ENCODE measurements at places on chromosomes 6 and 20. TPM values are rescaled to one million over a fixed set of nuclear protein-coding genes. Genes with fewer than 3 reads are reported as not detected.

GRCh38 chr20:16476032-16476431 is 97.2 kb downstream of the KIF16B start:
- no peak overlapping the region for H3K4me3 ChIP-seq
- no peaks in the 10 kb centered on the region for H3K36me3 ChIP-seq
- no peak overlapping the region for H3K27ac ChIP-seq
- DNase-seq: no peak
- no peaks in the 10 kb centered on the region for H3K4me1 ChIP-seq

The EDN1 gene
- total RNA-seq: 0.53 TPM

- peaks cover 38% of the 10 kb centered on the region for H3K4me1 ChIP-seq
- H3K27ac ChIP-seq: peak overlapping the region; percentile 78
- peak overlapping the region; percentile 96 for H3K4me3 ChIP-seq
- DNase-seq: peak; percentile 17
- H3K27me3 ChIP-seq: no peaks in the 10 kb centered on the region
- no peaks in the 10 kb centered on the region for H3K36me3 ChIP-seq
Observed at GRCh38 chr6:27865850-27866356, 46.3 kb downstream of the OR2B2 start.

- H3K4me3 ChIP-seq: no peak overlapping the region
- H3K36me3 ChIP-seq: no peaks in the 10 kb centered on the region
- no peak for DNase-seq
Observed at GRCh38 chr6:163955096-163955495, 540.6 kb downstream of the QKI start.

DNA sequence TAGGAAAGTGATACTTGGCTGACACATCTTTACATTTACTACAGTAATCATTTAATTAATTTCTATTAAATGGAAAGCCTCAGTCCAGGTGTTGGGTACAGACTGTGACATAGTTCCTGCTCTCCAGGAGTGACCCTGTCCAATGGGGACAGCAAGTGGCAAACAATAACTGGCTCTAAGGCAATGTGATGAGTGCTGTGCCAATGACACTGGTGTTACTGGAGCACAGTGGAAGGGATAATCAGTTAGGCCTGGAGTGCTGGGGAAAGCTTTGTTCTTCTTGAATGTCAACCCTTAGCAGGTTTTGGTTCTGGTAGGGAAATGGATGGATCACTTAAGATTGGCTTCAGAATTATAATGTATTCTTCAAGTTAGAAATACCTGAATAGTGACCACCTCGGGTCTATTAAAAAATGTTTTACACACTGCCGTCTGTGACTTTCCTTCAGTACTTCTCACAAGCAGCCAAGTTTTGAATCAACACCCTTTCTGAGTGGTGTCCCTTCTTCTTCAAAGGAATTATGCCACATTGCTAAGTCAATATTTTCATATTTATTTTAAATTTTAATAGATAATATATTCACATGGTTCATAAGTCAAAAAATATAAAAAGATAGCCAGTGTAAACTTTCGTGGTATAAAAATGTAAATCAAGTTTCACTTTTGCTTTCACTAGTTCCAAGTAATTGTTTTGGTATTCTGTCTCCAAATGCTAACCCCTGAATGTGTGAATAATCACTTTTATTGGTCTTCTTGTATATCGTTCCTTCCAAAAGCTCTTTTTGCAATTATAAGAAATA is 9.6 kb downstream of the CMTR1 start:
- peak overlapping the region; percentile 84 for H3K27ac ChIP-seq
- peaks cover 16% of the 10 kb centered on the region for H3K36me3 ChIP-seq
- DNase-seq: no peak
- H3K4me1 ChIP-seq: peaks cover 9% of the 10 kb centered on the region
- H3K4me3 ChIP-seq: no peak overlapping the region
- no peaks in the 10 kb centered on the region for H3K27me3 ChIP-seq

DNA sequence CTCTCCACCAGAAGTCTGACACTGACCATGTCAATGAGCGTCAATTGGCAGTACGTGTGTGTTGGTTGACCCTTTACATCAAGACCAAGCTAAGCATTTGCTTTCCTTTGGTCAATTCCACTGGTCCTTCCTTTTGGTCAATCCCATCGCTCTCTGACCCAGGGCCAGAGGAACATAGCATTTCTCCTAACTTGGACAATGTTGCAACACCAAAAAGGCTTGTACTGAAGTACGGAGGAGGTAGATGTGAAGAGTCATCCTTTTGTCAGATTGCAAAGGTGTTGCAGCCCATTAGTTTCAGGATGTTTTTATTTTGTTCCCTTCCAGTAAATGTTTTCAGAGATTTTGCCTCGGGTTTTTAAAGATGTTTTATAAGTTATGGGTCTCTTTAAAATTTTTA is 24.6 kb downstream of the EDN1 start:
- no peaks in the 10 kb centered on the region for H3K36me3 ChIP-seq
- DNase-seq: no peak
- H3K27me3 ChIP-seq: no peaks in the 10 kb centered on the region
- no peak overlapping the region for H3K27ac ChIP-seq
- H3K4me1 ChIP-seq: no peaks in the 10 kb centered on the region

Data from T-cell (primary cell).